ENCODE measurements at places on chromosomes 6 and 20. TPM values are rescaled to one million over a fixed set of nuclear protein-coding genes. Genes with fewer than 3 reads are reported as not detected.

DNA sequence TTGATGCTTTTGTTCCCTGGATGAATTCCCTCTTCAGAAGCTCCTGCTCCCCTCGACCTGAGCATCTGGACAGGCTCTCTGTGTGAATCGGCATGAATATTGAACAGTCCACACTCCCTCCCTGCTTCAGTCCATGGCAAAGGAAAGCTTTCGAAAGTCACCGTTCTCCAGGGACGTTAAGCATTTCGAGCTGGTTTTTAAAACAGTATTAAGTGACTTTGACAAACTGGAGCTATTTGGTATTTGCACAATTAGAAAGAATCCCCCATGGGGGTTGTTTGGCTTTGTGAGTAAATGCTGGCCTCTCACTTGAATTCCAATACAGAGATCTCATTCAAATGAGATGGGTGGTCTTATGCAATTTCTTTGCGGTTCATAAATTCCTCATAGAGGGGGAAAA, 85.3 kb upstream of the TIAM2 start:
- H3K36me3 ChIP-seq: no peaks in the 10 kb centered on the region
- no peaks in the 10 kb centered on the region for H3K4me1 ChIP-seq
- DNase-seq: no peak
- H3K27me3 ChIP-seq: no peaks in the 10 kb centered on the region
- H3K4me3 ChIP-seq: no peak overlapping the region

DNA sequence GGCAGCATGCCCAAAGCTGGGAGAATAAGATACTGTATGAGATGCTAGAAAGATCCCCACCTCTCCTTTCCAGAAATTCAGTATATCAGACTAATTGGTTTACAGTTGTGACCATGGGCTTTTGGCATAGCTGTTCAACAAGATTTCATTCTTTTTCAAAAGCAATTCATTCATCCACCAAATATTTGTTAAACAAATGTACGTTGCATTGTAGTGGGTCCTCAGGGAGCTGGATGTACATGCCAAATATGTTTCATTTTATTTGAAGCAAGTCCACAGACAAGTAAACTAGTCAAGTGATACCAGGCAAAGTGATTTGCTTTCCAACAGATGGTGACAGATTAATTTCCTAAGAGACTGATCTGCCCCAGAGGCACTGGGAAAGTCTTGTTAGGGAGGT, 85.8 kb upstream of the ESR1 start:
- H3K27ac ChIP-seq: no peak overlapping the region
- no peak for DNase-seq
- H3K4me1 ChIP-seq: no peaks in the 10 kb centered on the region
- no peak overlapping the region for H3K4me3 ChIP-seq
- H3K27me3 ChIP-seq: no peaks in the 10 kb centered on the region
- no peaks in the 10 kb centered on the region for H3K36me3 ChIP-seq

DNA sequence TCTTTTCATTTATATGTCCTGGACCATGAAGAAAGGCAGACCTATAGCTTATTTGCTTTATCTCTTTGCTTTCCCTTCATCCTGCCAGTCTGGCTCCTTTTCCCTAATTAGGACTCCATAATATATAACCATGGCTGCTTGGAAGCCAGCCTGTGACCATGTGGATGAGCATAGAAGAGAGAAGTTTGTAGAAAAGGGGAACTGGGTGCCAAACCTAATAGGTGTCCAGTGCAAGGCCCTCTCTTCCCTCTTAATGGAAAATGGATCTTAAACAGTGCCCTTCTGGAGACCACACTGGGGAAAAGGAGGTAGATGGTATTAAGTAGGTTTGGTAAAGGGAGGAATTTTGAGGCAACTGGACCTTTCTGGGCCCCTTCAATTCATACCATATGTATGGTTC, 16.7 kb upstream of the OSTM1 start:
- DNase-seq: no peak
- no peaks in the 10 kb centered on the region for H3K36me3 ChIP-seq
- H3K27me3 ChIP-seq: no peaks in the 10 kb centered on the region
- no peak overlapping the region for H3K4me3 ChIP-seq
- H3K4me1 ChIP-seq: no peaks in the 10 kb centered on the region
- no peak overlapping the region for H3K27ac ChIP-seq

DNA sequence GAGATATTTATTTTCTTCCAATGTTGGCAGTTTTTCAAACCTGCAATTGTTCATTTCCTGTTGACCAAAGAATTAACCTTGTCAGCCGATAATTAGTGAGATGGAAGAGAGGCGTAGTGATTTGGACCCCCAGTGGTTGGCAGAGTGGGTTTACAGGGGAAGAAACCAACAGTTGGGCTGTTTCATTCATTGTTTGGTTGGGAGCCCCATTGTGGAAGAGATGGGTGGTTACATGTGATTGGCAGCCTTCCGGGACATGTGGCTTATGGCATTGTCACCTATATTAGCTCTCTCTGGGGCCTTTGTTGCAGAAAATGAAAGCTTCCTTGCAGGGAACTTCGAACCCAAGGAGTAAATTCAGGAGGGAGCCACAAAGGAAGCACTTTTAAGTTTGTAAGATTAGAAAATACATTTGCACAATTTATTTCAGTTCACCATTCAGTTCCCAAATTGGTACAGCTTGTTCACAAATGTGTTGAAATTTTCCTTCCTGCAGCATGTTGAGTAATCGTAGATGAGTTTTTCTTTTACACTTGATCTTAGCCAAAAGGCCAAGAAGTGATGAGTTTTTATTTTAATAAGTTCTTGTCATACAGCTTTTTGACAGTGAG, 50.3 kb upstream of the CDKAL1 start:
- H3K27me3 ChIP-seq: no peaks in the 10 kb centered on the region
- DNase-seq: no peak
- H3K36me3 ChIP-seq: no peaks in the 10 kb centered on the region
- no peaks in the 10 kb centered on the region for H3K4me1 ChIP-seq
- H3K4me3 ChIP-seq: no peak overlapping the region
- no peak overlapping the region for H3K27ac ChIP-seq

DNA sequence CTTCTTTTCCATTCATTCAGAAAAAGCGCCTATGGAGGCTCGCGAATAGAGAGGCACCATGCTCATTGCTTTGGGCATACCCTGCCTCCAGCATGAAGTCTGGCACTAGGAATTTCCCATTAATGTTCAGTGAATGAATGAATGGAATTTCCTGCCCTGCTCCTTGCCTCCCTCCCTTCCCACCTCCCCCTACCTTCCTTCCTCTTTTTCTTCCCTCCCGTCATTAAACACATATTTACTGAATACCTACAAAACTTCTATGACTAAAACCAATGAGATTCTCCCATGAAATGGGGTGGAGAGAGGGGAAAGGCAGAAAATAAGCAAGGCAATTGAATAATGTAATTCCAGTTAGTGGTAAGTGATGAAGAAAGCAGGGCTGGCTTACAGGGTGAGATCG, 213.8 kb upstream of the AGPAT4 start:
- H3K36me3 ChIP-seq: no peaks in the 10 kb centered on the region
- DNase-seq: no peak
- H3K27me3 ChIP-seq: no peaks in the 10 kb centered on the region
- H3K4me1 ChIP-seq: no peaks in the 10 kb centered on the region

GRCh38 chr6:88220493-88220892, 54.3 kb upstream of the CNR1 start:
- H3K4me1 ChIP-seq: no peaks in the 10 kb centered on the region
- H3K4me3 ChIP-seq: no peak overlapping the region
- DNase-seq: no peak

DNA sequence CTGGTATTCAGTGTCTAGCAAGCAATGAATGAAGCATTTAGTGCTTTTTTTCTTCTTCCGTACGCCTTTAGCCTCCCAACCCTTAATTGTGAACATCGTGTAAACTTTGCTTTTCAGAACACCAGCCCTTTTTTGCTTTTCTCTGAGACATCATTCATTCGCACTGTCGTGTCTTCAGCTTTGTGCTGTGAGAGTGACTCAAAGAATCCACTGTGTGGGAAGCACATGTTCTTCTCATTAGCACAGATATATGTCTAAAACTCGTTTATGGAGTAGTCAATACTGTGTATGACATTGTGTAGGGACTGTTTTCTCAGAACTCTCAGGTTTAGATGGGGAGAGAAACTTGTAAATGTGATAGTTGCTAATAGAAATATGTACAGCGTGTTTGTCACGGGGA, 279.1 kb downstream of the FARS2 start:
- H3K36me3 ChIP-seq: no peaks in the 10 kb centered on the region
- no peaks in the 10 kb centered on the region for H3K4me1 ChIP-seq
- H3K27ac ChIP-seq: no peak overlapping the region

DNA sequence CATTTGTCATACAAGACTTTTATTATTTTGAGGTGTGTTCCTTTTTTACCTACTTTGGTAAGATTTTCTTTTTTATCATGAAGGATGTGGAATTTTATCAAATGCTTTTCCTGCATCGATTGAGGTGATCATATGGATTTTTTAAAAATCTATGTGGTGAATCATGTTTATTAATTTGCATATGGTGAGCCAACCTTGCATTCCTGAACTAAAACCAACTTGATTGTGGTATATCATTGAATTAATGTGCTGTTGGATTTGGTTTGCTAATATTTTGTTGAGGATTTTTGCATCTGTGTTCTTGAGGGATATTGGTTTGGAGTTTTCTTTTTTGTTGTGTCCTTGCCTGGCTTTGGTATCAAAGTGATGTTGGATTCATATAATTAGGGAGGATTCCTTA, 848.1 kb upstream of the EYS start:
- no peaks in the 10 kb centered on the region for H3K27me3 ChIP-seq
- no peak for DNase-seq
- H3K36me3 ChIP-seq: no peaks in the 10 kb centered on the region
- no peak overlapping the region for H3K4me3 ChIP-seq

- H3K4me1 ChIP-seq: peaks cover 6% of the 10 kb centered on the region
- H3K4me3 ChIP-seq: no peak overlapping the region
- no peaks in the 10 kb centered on the region for H3K27me3 ChIP-seq
- H3K36me3 ChIP-seq: no peaks in the 10 kb centered on the region
These were observed 73.1 kb downstream of the NCOA3 start for GRCh38 chr20:47574616-47575364.

GRCh38 chr6:1894954-1895353, 285.2 kb downstream of the FOXC1 start:
- H3K4me1 ChIP-seq: peaks cover 4% of the 10 kb centered on the region
- no peaks in the 10 kb centered on the region for H3K36me3 ChIP-seq
- no peaks in the 10 kb centered on the region for H3K27me3 ChIP-seq
- no peak overlapping the region for H3K27ac ChIP-seq
- no peak overlapping the region for H3K4me3 ChIP-seq
- no peak for DNase-seq

- no peak for DNase-seq
- no peaks in the 10 kb centered on the region for H3K27me3 ChIP-seq
- peaks cover 8% of the 10 kb centered on the region for H3K4me1 ChIP-seq
These were observed 102.4 kb downstream of the COL12A1 start for GRCh38 chr6:75103431-75103830.

- H3K36me3 ChIP-seq: no peaks in the 10 kb centered on the region
- H3K27me3 ChIP-seq: no peaks in the 10 kb centered on the region
- no peak overlapping the region for H3K4me3 ChIP-seq
- no peak for DNase-seq
- no peaks in the 10 kb centered on the region for H3K4me1 ChIP-seq
These were observed 46.9 kb upstream of the SMIM29 start for GRCh38 chr6:34295721-34296120.

DNA sequence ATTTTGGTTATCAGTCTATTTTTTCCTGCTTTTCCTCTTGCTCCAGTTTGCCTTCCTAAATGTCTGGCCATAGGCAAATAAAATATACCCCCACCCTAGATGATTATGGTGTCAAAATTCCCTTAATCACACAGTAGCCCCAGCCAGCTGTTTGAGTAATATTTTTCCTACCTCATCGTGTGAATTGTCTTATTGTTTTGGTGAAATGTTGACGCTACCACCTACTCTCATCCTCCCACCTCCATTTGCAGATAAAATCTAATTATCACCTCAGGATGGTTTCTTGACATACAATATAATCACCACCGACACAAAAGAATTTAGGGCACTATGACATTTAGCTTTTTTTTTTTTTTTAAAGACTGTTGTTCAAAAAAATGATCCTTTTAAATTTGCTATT, 44.1 kb upstream of the FUCA2 start:
- no peaks in the 10 kb centered on the region for H3K27me3 ChIP-seq
- H3K27ac ChIP-seq: no peak overlapping the region
- no peaks in the 10 kb centered on the region for H3K36me3 ChIP-seq
- H3K4me1 ChIP-seq: no peaks in the 10 kb centered on the region
- no peak for DNase-seq
- no peak overlapping the region for H3K4me3 ChIP-seq

DNA sequence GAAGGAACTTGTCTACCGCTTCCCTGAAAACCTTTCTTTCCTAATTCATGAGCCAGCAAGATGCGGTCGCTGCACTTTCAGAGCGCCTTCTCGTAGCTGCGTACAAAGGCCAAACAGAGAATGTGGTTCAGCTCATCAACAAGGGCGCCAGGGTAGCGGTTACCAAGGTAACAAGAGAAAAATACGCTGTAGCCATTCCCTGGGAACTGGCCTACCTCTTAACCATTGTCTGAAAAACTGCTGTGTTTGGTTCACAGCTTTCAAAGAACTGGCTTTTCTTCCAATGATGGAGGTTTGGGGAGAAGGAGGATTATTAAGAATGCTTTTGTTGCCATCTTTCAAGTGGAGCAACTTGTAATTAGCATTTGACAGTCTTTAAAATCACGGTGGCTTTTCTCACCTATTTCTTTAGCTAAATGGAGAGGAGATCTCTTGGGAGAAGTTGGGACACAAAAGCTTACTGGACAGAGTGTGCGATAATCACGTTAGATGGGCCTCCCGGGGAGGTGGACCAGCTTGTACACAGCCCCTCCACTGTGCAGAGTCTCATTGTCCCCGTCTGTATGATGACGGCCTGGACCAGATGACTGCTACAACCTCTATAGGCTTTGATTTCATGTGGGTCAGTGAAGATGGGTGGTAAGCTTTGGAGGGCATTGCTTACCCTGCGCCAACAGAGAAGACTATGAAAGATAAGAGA, 71.5 kb downstream of the LYRM2 start:
- H3K4me3 ChIP-seq: no peak overlapping the region
- no peak overlapping the region for H3K27ac ChIP-seq

- H3K27me3 ChIP-seq: no peaks in the 10 kb centered on the region
- no peak overlapping the region for H3K27ac ChIP-seq
These were observed 24.8 kb downstream of the TMX4 start for GRCh38 chr20:7994809-7995208.

Gene C20orf141
- not detected for polyA plus RNA-seq

Gene MAD2L1BP
- polyA plus RNA-seq: 23.9 TPM

Gene OOEP
- polyA plus RNA-seq: 1.5 TPM

Gene NR2E1
- polyA plus RNA-seq: not detected

Gene GJA1
- polyA plus RNA-seq: 464 TPM

Data from ovary (tissue), 10 donors.